ENCODE measurements at places on chromosomes 7 and 10.

DNA sequence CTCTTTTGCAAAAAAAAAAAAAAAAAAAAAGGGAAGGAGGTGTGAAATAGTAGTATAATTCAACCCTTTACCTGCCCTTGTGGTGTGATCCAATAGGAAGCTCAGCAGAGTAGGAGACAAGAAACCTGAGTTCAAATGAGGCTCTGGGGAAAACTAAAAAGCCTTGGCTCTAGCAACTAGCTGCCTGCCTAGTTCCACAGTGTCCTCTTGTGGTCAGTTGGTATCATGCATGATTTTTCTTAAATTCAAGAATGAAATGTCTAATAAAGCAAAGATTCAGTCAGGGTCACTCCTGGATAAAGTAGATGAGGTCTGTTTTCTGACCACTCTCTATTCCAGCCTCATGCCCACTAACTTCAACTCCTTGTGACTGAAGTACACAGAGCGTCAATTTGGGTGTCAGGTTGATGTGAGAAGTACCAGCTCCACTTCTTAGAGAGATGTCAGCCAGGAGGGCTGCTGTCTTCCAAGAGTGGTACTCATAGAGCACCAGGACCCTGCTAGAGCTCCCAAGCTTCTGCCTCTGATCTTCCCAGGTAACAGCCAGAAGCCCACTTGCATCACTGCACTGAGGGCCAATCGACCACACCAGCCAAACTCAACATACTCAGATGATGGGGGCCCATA, 10.5 kb downstream of the LSM5 start:
- DNase-seq: peak; percentile 35

GRCh38 chr7:100963874-100964273, 5.5 kb upstream of the MUC12 start:
- no peak for DNase-seq

- peak; percentile 14 for DNase-seq
These were observed 30.6 kb upstream of the CTBP2 start for GRCh38 chr10:125190946-125191345.

GRCh38 chr10:14678637-14679036, 96.1 kb downstream of the FAM107B start:
- DNase-seq: no peak

DNA sequence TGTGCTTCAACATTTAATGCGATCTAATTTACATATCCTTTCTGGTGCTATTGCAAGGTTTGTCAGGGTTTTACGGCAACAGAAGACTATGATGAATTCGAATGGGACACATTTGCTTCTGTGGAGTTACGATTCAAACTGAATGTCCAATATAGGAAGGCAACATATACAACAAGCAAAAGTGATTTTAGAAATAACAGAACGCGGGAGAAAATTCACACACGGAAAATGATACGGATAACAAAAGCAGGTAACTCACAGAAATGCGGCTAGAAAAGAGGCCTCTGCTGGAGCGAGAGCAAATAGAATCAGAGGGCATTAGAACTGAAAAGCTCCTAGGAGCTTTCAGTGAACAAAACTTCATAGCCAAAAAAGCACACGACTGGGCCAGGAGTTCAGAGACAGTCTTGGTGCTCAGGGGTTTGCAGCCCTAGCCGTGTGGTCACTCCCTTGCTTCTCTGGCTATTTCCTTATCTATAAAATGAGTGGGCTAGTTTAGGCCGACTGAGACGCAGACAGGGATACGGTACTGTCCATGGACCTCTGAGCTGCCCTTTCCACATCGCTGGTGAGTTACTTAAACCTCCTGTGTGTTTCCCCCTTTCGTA, 557 bp upstream of the TAX1BP1 start:
- no peak for DNase-seq

- peak; percentile 57 for DNase-seq
These were observed 628.8 kb downstream of the SUGCT start for GRCh38 chr7:40763319-40764287.

- DNase-seq: no peak
These were observed 527.4 kb upstream of the VSTM2A start for GRCh38 chr7:54014765-54015164.

- DNase-seq: no peak
These were observed 402.4 kb downstream of the HGF start for GRCh38 chr7:81367326-81367931.

DNA sequence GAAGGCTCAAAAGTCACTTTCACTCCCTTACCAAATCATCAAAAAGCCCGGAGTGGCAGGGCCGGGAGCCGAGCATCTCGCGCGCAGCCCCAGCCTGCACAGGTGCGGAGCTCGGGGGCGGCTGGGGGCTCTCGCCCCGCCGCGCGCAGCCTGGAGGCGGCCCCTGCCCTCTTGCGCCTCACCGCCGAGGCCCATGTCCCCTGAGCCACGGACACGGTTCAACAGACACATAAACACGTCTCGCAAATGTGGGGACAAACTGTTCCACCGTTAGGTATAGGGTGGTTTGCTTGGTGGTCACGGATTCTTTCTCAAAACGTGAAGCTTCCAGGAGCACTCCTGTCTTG, 700 bp downstream of the GSAP start:
- no peak for DNase-seq

DNA sequence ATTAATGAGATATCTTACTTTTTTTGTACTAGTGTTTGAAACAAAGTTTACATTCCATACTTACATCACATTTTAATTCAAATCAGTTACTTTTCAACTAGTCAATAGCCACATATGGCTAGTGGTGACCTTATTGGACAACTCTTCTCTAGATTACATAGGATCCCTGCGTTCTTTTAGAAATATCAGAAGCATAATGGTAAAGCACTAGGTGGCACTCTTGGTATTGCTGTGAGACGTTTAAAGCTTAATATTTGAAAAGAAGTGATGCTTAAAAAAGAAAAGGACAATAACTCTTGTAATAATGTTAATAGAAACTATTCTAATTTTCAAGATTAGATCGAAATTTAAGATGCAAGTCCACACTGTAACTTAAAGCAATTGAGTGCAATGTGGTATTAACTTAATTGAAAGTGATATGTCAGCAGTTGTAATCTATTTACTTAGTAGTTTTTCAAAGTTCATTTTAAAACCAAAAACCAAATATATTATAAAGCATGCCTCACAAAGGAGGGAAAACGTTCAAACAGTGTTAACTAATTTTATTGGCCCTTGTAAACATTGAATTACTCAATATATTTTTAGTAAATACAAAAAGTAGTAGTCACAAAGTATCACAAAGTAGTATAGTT, 339.1 kb downstream of the ATRNL1 start:
- no peak for DNase-seq

GRCh38 chr10:76839276-76839675, 798.3 kb downstream of the KCNMA1 start:
- no peak for DNase-seq

DNA sequence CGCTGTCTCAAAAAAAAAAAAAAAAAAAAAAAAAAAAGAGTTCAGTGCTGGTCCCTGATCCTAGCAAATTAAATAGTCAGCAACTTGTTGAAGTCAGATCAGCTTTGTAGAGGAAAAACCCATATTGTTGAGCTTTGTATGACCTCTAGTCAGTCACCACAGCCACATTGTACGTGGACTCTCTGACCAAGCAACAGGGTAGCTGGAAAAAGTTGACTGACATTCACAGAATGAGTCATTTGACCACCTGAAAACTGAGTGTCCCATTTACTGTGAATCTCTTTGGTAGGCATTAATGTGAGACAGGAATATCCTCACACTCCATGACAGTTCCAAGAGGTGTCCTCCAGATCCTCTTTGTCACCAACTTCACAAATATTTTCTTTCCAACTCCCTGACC, 371.1 kb downstream of the LRRTM3 start:
- DNase-seq: no peak

DNA sequence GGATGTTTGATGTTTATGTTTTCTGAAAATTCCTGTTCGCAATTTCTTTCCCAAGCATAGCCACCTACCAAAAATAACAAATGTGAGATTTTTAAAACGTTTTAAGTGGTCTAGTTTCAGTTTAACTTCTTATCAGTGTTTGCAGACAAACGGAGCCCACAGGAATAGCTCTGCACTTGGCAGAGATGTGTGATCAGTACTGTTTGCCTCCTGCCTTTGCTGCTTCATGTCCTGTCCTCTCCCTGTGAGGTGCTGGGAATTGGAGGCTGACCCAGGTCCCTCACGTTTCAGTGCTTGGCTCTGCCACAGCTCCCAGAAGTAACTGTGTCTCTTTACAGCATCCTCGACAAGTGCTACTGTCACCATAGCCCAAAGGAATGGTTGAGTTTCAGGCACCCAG, 1.2 kb downstream of the UCN3 start:
- no peak for DNase-seq

DNA sequence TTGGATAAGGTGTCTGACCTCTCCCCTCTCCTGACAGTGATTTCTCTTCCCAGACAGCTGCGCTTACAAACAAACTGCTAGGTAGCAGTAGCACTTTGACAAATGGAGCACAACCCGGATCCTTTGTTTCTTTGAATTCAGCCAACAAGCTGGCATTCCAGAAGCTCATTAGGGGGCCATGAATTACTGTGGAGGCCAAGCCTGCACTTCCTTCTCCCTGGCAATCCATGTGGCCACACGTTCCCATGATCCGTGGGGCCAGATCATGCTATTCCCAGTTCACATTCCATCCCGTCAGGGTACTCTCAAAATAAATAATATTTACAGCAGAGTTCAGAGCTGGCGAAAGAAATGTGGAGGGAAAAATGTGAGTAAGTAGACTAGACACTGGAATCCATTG, 172.4 kb downstream of the PRPF18 start:
- no peak for DNase-seq

GRCh38 chr7:17318146-17318545, 19.7 kb downstream of the AHR start:
- no peak for DNase-seq

DNA sequence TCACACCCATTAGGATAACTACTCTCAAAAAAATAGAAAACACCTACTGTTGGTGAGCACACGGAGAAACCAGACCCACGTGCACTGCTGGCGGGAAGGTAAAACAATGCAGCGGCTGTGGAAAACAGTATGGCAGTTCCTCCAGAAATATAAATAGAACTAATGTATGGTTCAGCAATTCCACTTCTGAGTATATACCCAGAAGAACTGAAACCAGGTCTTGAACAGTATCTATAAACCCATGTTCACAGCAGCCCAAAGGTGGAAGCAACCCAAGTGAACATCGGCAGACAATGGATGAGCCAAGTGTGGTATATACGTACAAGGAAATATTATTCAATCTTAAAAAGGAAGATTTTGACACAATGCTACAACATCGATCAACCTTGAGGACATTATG, 164.7 kb downstream of the ZMYND11 start:
- DNase-seq: no peak

- DNase-seq: no peak
These were observed 29.7 kb downstream of the OGDH start for GRCh38 chr7:44636041-44636584.

DNA sequence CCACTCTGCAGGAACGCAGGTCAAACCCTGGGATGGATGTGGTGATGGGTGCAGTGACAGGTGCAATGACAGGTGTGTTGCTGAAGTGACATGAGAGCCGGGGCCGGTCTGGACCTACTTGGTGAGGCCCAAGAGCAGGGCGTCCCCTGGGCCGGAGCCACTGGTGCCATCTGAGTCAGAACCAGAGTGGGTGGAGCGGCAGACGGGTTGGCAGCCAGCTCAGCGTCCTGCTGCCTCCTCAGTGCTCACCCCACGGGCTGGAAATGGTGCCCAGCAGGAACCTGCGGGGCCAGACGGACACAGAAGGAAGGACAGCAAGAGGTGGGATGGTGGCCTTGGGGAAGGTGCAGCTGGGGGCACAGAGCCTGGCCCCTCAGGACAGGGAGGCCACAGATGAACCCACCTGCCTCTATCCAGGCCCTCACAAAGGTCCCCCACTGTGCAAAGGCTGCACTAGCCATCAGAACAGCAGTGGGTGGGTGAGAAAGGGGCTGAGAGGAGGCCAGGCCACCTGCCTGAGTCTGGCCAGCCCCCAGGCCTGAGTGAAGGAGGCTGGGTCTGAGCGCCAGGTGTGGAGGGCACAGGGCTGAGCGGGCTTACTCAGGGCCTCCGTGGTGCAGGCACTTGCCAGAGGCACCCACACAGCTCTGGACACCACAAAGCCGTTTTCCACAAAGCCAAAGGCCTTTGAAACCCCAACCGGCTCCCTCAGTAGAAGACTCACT, 129.0 kb upstream of the PPP2R2D start:
- no peak for DNase-seq

GRCh38 chr7:68078157-68078710, 1081.6 kb downstream of the TYW1 start:
- no peak for DNase-seq

DNA sequence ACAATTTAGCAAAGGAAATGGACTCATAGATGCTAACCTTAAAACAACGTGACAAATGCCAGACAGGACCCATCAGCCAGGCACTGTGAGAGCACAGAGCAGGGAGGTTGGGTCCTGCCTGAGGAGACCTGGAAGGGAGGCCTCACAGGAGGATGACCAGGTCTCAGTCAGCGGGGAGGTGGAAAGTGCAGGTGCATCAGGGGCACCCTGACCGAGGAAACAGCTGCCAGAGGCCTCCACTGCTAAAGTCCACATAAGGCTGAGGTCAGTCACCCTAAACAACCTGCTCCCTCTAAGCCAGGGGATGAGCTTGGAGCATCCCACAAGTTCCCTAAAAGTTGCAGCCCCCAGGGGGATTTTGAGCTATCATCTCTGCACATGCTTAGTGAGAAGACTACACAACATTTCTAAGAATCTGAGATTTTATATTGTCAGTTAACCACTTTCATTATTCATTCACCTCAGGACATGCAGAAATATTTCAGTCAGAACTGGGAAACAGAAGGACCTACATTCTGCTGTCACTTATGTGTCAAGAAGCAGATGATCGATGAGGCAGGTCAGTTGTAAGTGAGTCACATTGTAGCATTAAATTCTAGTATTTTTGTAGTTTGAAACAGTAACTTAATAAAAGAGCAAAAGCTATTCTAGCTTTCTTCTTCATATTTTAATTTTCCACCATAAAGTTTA, 157.6 kb upstream of the LANCL2 start:
- DNase-seq: no peak

- no peak for DNase-seq
These were observed 23.1 kb upstream of the SAR1A start for GRCh38 chr10:70193391-70193844.

- no peak for DNase-seq
These were observed 200.1 kb downstream of the PTPRN2 start for GRCh38 chr7:158387546-158387891.

DNA sequence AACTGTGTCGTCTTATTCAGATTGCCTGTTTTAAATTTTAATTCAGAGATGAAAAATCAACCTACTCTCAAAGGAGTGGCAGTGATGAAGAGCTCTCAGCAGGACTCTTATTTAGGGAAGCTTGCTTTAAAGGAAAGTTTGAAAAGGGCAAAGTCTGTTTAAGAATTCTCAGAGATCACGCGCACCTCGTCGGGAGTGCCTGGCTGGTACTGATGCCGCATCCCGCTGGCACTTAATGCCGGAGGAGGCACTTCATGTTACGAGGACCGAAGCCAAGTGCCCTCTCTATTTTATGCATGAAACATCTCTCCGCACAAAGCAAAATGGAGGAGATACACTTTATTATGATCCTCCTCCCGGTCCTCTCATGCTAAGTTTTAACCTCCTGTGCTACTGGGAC, 71.1 kb upstream of the INSYN2A start:
- peak; percentile 22 for DNase-seq

- peak; percentile 35 for DNase-seq
These were observed at the start of gene NYAP1 for GRCh38 chr7:100483722-100484672. TSS of gene NYAP1 (plus strand) at chr7:100483927. CDS start at chr7:100485312, 1,385 bp downstream.

All from pons (tissue), 1 donor.